ENCODE measurements at places on chromosomes 16 and 17.

DNA sequence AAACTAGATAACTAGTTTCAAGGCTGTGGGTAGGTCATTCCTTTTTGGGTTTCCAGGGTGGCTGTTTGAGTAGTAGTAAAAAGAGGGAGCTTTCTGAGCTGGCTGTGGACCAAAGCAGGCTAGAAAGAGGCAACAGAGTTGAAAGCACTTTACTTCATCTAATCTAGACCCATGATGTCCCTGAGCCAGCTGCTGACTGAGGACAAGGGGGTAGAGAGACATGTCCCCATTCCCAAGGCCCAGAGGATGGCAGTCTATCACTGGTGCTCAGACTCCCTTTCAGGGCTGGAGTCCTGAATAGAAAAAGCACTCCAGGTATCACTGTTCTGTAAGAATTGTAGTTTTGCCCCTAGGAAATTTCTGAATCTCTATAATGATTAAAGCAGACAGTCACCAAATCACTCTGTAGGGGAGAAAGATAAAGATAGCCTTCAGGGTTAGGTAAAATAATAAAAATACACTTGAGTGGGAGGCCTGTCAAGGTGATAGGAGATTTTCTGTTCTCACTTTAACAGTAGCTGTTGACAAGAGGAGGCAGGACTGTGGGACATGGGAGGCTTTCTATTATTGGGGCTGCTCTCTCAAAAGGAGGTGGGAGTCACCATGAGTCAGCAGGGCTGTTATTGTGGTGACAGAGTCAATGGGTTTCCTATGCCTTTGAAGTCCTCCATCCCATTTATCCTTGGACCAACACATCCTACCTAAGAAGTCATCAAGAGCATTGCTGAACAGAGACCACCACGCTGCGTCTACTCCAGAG, 190.2 kb upstream of the MPHOSPH6 start:
- no peak for DNase-seq

DNA sequence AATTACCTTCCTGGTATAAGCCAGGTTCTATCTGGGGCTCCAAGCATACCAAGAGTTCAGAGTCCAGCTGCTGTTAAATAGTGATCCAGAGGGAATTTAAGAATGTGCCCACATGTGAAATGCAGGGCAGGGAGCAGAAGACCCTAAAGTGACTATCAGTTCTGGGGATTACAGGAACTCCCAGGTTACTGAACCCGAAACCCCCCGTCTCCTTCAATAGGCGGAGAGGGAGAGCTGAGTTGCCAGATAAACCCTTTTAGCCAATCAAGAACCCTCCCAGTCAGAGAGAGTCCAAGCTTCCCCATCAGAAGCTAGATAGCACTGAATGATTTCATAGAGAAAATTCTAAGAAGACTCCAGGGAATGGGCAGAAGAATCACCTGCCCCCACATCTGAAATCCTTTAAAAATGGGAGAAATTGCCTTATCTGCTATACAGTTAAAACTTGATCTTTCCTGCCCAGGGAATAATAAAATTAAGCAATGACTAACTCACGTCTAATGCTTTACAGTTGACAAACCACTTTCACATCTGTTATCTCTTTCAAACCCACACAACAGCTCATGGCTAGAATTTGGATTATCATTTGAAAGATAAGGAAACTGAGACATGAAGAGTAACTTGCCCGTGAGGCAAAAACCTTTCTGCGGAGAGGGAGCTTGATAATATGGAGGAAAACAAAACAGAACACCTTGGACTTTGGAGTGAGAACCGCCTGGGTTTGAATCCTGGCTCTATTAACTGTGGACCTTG, 10.2 kb downstream of the NOG start:
- DNase-seq = no peak

DNA sequence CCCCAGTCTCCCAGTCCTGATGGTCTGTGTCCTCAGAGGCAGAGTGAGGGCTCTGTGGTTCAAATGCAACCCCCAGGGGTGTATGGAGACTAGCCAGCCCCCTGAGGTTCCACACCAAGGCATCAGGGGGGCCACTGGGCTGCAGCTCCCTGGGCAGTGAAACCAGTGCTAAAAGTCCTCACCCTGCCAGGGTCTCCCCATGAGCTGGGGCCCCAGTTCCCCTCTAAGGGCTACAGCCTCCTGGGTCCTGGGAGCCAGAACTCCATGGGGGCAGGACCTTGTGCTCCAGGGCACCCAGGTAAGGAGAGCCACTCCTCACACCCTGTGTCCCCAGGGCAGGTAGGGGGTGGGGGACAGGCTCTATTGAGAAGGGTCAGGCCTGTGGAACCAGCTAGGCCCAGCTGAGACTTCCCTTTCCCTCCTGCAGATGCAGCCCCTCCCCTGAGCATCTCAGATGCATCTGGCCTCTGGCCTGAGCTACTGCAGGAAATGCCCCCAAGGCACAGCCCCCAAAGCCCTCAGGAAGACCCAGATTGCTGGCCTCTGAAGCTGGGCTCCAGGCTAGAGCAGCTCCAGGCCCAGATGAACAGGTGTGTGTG, 6.4 kb upstream of the DCAF7 start:
- DNase-seq = no peak

DNA sequence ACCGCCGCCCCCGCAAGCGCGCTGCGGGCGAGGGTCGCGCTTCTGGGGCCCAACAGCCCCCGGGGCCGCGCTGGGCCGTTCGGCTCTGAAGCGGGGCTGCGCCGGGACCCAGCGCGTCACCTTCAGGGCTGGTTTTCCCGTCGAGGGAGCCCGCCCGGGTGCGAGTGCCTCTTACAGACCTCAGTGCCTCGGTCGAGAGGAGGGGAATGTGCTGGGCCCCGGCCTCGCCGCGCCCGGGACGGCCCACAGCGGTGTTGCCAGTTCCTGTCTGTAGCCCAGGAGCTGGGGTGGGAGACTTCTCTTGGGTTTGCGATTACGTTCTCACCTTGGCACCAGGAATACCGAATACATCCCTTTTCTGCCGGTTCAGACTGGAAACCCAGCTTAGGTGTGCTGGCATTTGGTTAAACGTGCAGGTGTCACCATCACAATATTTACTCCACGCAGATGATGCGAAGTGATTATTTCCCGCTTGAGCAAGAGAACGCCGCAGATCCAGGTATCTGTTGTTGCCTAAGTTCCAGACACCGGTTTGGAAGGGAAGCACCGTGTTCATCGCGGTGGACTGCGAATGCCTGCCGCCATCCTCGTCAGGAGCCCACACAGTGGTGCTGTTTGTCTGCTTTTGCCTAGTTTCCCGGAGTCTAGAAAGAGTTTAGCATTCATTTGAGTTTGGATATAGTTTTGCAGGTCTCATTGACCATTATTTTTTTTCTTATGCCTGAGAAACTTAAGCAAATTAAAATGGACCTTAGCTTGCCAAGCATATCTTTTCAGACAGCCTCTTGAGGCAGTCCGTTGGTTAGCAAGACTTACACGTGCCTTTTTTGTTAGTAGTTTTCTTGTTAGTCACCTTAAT, 914 bp downstream of the MAP1LC3B start:
- DNase-seq = no peak

DNA sequence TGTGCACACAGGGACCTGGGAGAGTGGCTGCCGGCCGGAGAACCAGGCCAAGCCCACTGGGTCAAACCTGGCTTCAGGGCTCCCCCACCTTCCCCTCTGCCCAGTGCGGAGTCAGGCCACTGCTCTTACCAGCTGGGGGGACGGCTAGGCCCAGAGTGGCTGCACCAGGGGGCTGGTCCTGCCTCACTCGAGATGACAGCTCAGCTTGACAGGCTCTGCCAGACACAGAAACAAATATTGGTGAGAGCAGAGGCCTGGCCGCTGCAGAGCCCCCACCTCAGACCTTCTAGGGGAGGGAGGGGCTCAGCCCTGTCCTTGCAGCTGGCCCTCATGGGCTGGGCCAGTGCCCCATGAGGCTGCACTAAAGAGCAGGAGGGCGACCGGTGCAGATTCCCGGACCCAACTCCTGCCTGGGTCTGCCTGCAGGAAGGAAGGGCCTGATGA, 4.5 kb downstream of the NUDT16L1 start:
- DNase-seq = no peak

DNA sequence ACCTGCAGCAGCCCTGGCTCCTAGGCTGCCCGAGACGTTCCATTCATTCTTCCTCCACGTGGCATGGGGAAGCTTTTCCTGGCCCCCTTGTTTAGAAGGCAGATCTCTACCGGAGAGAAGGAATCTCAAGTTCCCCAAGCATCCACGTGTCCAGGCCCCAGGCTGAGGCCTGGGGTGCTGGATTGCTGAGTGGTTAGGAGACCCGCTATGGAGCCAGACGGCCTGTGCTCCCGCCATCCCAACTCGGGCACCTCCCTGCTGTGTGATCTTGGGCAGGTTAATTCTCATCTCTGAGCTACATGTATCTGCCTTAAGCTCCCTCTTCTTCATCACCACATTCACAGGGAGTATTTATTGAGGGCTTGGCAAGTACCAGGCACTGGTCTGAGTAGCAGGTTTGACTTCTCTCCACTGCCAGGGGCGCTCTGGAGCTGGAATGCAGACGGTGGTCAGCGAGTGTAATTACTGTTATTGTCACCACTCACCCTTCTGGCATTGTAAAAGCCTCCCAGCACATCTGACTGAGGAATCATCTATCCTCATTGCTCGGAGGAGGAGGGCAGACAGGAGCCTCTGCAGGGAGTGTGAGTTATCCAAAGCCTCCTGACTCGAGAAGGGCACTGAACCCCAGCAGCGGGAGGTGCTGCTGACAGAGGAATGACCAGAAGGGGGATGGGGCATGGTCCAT, 1.1 kb upstream of the ADGRG1 start:
- DNase-seq = peak; percentile 54

DNA sequence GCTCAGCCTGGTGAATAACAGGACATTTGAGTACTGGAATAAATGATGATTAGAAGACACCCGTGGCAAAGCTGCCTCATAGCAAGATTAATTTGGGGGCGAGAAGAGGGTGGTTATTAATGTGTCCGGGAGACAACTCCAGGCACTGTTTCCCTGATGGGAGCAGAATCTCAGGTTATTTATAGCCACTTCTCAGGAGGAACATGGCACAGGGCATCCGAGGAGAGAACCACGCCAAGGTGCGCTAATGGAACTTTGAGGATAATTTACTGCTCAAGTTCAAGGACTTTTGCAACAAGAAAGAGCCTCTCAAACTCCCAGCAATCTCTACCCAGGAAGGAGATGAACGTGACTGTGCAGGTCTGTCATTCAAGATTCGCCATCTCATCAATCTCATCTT, 362.5 kb upstream of the ERCC4 start:
- DNase-seq = no peak

DNA sequence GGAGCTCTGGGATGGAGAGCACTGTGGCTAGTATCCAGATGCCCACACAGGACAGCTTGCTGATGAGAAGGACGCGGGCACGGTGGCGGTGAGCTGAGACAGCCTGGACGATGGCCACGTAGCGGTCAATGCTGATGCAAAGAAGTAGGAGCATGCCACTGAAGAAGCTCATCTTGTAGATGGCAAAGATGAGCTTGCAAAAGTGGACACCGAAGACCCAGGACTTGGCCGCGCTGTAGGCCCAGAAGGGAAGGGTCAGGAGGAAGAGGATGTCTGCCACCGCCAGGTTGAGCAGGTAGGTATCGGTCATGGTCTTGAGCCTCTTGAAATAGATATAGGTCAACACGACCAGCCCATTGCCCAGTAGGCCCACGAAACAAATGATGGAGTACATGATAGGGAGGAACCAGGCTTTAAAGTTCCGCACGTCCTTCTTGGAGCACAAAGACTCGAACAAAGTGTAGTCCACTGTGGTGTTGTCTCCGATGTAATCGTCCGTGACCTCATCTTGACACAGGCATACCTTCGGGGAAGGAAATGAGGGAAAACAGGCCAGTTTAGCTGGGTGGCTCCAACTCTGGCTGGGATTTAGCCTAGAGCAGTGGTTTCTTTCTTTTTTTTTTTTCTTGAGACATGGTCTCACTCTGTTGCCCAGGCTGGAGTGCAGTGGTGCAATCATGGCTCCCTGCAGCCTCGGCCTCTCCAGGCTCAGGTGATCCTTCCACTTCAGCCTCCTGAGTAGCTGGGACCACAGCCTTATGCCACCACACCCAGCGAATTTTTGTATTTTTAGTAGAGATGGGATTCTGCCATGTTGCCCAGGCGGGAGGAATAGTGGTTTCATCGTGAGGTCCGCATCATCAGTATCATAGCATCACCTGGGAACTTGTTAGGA, 9.7 kb downstream of the CCR7 start:
- DNase-seq = no peak

- no peak for DNase-seq
These were observed 321.4 kb downstream of the GRIN2A start for GRCh38 chr16:9860876-9861275.

- DNase-seq = no peak
These were observed 49.8 kb upstream of the ICAM2 start for GRCh38 chr17:64070213-64070612.

GRCh38 chr16:11560701-11561453, 25.8 kb downstream of the LITAF start:
- no peak for DNase-seq

Measured in AG04449 (cell line).